EH (cell line): ENCODE measurements at places on chromosomes 12 and 14.

- DNase-seq: peak; percentile 41
These were observed 56.9 kb downstream of the IGF1 start for GRCh38 chr12:102423462-102423861.

GRCh38 chr14:101590062-101590461 is 28.8 kb downstream of the DIO3 start:
- no peak for DNase-seq

GRCh38 chr14:69101331-69101826 is 51.5 kb downstream of the DCAF5 start:
- peak; percentile 90 for DNase-seq

GRCh38 chr12:131550121-131550520 is 160.8 kb upstream of the SFSWAP start:
- no peak for DNase-seq

DNA sequence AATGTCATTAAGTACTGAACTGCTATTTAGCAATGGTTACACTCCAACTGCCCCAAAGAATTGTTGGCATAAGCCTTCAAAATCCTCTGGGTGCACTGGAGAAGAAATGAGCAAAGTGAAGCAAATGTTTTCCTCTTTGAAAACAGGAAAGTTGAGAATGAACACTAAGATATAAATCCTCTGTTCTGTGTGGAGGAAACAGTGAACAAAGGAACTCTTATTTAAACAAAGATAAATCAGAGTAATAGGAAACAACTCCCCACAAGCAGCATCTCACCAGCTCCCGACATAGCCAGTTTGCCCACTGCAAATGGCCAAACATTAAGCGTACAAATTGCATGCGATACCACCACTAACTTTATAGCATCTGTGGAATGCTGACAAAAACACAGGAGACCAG is 54.0 kb downstream of the BCAT1 start:
- DNase-seq: no peak
